SK-N-MC (cell line): ENCODE measurements at places on chromosomes 2 and 18.

GRCh38 chr18:79533591-79533990 lies 137.9 kb downstream of the NFATC1 start:
- no peak for DNase-seq

- no peak for DNase-seq
These were observed 67.5 kb downstream of the SP110 start for GRCh38 chr2:230152334-230152733.

- DNase-seq = no peak
These were observed 112.0 kb downstream of the CYP26B1 start for GRCh38 chr2:72035518-72036172.

DNA sequence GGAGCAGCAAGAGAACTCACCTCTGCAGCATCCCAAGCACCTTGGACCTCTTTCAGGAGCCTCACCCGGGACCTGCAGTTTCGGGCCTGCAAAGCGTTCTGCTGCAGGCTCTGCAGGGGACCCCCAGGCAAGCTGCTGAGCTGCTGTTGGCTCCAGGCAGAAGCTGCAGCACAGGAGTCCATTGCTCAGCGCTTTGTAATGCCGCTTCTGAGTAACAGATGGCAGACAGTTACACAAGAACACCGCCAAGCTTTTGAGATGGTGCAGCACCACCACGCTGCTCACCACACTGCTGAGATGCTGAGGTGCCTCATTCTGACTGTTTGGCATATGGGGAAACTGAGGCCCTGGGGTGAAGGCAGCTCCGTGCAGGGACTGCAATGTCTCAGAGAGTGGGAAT lies 1.9 kb upstream of the GALNT14 start:
- DNase-seq = no peak

- no peak for DNase-seq
These were observed 531.5 kb upstream of the SALL3 start for GRCh38 chr18:78448106-78448505.

GRCh38 chr18:80143881-80144280 lies 34.8 kb downstream of the ADNP2 start:
- DNase-seq = no peak

DNA sequence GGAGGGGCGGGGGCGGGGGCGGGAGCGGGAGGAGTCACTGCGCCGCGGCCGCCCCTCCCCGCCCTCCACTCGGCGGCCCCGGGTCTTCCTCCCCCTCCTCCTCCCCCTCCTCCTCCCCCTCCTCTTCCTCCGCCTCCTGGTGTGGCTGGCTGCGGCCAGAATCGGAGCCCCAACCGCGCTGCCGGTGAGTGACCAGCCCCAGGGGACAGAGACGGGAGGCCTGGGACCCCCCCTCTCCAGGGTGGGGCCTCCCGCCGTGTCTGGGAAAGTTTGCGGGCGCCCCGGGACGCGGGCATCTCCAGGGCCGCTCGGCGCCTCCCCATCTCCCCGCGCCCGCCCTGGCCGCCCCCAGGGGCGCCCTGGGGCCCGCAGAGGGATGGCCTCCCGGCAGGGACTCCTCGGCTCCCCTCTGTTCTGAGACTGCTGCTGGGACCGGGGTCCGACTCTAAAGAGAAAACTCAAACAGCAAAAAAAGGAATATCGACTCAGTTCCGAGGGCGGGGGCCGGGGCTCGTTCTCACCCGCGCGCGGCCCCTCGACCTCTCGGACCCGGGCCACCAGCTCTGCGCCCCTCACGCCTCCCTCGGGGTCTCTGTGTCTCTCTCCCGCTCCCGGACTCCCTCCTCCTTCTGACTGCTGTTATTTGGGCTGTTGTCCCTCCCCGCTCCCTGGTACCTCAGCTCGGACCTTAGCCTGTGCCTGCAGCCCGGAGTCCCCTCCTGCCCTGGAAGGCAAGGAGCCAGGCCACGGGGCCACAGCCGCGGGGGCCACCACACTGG lies at the start of gene STON1:
TSS of gene STON1 (plus strand) at position 122 of the 779 bp plus-strand sequence. CDS start 50,480 bp downstream, outside the sequence.
- DNase-seq = no peak

- DNase-seq = no peak
These were observed 7.8 kb downstream of the GRB14 start for GRCh38 chr2:164613321-164613982.

- no peak for DNase-seq
These were observed 1441.9 kb upstream of the ZEB2 start for GRCh38 chr2:145961846-145962245.

DNA sequence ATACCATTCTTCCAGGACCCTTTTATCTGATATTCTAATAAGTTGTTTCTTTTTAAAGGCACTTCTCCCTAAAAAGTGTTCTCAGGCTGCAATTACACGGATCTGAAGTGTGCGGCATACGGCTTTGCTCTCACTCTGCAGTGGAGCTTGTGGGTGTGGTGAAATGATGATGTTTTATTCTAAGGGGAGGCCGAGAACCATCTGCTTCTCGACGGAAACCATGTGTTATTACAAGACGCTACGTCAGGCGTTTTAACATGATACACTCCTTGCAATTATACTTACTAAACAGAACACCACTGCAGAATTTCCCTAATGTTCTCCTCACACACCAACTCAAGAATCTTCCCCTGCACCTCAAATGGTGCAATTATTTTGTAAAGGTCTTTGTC lies 34.9 kb upstream of the CTDP1 start:
- no peak for DNase-seq

DNA sequence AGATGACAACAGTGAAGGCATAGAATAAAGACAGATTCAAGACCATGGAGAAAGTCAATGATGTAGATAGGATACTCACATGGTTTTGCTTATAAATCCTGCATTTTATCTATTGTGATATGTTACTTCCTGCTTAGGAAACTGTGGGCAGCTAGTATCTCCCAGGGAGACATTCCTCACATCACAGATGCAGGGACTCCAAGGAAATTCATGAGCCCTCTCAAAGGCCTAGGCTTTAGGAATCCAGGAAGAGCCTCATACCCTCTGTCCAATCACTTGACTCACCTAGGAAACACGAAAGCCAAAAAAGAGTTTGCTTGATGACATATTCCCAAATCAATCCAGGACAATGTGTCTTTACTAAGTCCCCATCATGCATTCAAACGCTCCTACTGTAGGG lies 247.8 kb upstream of the KLHL29 start:
- DNase-seq = no peak
